ENCODE measurements at places on chromosomes 2 and 18. TPM values are rescaled to one million over a fixed set of nuclear protein-coding genes. Genes with fewer than 3 reads are reported as not detected.

The SNX17 gene
- 91.9 TPM for total RNA-seq

The RAB6D gene
- not detected for total RNA-seq

The GREB1L gene
- 5.2 TPM for total RNA-seq

The G6PC2 gene
- total RNA-seq, result not detected

The HOXD12 gene
- not detected for total RNA-seq

The HRH4 gene
- 0.14 TPM for total RNA-seq

The TWSG1 gene
- total RNA-seq, result 20.9 TPM

The CAVIN2 gene
- total RNA-seq, result 0.74 TPM

The LCT gene
- total RNA-seq, result not detected

All from cardiac muscle cell (in vitro differentiated cells and primary cell).